ENCODE measurements at places on chromosomes 12 and 14. TPM values are rescaled to one million over a fixed set of nuclear protein-coding genes. Genes with fewer than 3 reads are reported as not detected.

PLCZ1 gene
- not detected for total RNA-seq

SRRM4 gene
- not detected for total RNA-seq

OASL gene
- 1.3 TPM for total RNA-seq

KERA gene
- total RNA-seq: not detected

SMOC1 gene
- total RNA-seq: 26.4 TPM

GRIP1 gene
- total RNA-seq: 0.85 TPM

OTOGL gene
- total RNA-seq: 0.49 TPM

EPYC gene
- not detected for total RNA-seq

CLEC6A gene
- total RNA-seq: not detected

EGLN3 gene
- total RNA-seq: 7.0 TPM

PZP gene
- total RNA-seq: not detected

TMEM233 gene
- total RNA-seq: 0.38 TPM

CCDC196 gene
- not detected for total RNA-seq

TRPV4 gene
- 1.7 TPM for total RNA-seq

MANSC4 gene
- total RNA-seq: 0.85 TPM

TDRD9 gene
- 1.1 TPM for total RNA-seq

PPFIA2 gene
- 2.2 TPM for total RNA-seq

ACOT4 gene
- 4.9 TPM for total RNA-seq

SCN8A gene
- 0.49 TPM for total RNA-seq

PTPRR gene
- total RNA-seq: not detected

NEUROD4 gene
- not detected for total RNA-seq

WNT5B gene
- 7.0 TPM for total RNA-seq

NGB gene
- not detected for total RNA-seq

E2F7 gene
- total RNA-seq: 0.51 TPM

WIF1 gene
- total RNA-seq: not detected

TMPRSS12 gene
- total RNA-seq: not detected

HVCN1 gene
- total RNA-seq: 9.6 TPM

All from subcutaneous adipose tissue (tissue), 4 donors.